ENCODE measurements at places on chromosomes 2 and 18. TPM values are rescaled to one million over a fixed set of nuclear protein-coding genes. Genes with fewer than 3 reads are reported as not detected.
A peak's percentile ranks its signal among the peaks of the same experiment; 100 is the strongest.

The PTGR3 gene
- 43.5 TPM for polyA plus RNA-seq

The CACNB4 gene
- 10.9 TPM for polyA plus RNA-seq

The CGREF1 gene
- polyA plus RNA-seq, result 5.0 TPM

The UGT1A1 gene
- polyA plus RNA-seq, result 0.29 TPM

The CD226 gene
- polyA plus RNA-seq, result 1.8 TPM

The CD8A gene
- 0.23 TPM for polyA plus RNA-seq

The TRPM8 gene
- 0.10 TPM for polyA plus RNA-seq

The CFAP65 gene
- polyA plus RNA-seq, result 0.19 TPM

The NCKAP5 gene
- 8.4 TPM for polyA plus RNA-seq

The TLX2 gene
- polyA plus RNA-seq, result not detected

DNA sequence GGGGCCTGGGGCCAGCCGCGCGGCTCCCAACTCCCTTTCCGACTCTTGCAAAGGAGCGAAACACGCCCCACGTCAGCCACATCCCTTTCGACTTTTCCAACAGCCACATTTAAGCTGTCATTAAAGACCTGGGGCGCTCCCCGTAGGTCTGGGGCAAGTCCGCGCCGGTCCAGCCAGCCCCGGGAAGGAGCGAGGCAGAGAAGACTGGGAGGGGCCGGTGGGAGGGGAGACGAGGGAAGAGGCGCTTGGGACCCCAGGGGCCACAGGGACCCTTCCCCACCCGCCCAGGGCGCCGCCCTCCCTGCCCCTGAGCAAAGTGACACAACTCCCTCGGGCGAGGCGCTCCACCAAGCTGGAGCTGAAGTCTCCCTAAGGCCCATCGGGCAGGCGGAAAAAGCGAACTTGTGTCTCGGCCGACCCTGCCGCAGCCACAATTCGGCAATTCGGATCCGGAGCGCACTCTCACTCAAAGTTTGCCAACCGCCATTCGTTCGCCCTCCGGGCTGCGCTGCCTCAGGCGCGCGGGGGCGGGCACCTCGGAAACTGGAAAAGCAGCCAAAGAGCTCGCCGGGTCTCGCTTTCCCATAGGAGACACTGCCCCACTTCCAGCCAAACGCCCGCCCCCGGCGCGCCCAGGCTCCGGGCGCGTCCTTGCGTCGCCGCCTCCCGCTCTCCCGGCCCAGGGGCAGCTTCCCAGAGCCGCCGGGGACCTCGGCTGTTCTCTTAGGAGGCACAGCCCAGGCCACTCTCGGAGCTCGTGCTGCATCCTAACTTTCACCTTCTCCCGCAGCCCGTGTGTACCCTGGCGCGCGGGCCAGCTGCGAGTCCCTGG is 1.1 kb upstream of the KCTD1 start:
- peak; percentile 44 for DNase-seq

DNA sequence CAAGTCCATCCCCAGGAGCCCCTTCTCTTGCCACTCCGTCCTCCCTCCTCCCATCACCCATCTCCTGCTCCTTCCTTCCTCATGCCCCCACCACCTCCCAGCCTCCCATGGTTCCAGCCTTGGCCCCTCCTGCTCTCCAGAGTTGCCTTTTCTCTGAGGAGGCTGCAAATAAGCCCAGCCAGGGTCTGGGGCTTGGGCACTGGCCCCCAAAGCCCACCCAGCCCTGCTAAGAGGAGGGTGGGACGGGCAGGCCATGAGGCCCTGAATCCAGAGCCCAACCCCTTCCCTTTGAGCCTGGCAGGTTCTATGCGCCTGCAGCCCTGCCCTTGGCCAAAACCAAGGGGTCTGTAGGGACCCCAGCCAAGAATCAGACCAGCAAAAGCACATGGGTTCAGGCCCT is 71.6 kb downstream of the STPG4 start:
- DNase-seq, result no peak

DNA sequence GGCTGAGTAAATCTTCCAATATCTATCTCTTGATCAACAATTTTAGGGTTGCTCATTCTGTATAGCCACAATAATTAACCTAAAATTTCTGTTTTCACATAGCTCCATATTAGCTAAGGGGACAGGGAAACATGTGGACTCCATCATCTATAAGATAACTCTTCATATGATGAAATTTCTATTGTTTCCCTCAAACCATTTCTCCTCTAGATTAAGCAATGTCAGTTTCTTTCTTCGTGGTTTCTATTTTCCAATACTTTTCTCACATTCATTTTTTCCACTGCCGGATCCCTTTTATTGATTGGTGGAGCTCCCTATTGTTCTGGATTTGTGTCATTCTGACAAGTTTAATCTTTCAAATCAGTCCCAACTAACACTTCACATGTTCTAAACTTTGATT is 1221.3 kb upstream of the ZEB2 start:
- DNase-seq, result no peak

- DNase-seq, result no peak
Measured at GRCh38 chr18:10057894-10058791, 144.3 kb downstream of the VAPA start.

GRCh38 chr2:95121093-95121406 is 558 bp downstream of the MRPS5 start:
- no peak for DNase-seq

- DNase-seq, result no peak
Measured at GRCh38 chr2:31256611-31257382, 22.8 kb downstream of the EHD3 start.

GRCh38 chr2:10490806-10491291 is 42.7 kb upstream of the ODC1 start:
- no peak for DNase-seq

DNA sequence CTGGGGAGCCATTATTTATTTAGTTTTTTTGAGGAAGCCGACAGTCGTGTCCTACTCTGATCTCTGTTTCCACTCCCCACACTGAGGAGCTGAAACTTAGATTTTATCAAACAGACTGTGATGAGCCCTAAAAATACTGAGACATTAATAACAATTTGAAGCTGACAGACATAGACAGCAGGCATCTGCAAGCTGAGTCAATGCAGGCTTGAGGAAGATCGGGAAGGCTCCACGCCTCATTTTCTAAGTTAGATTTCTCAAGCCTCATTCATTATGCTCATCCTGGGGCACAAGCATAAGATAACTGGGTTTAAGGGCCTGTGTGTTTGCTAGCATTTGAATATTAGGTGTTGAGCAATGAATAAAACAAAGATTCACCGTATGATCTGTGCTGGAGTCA is 26.3 kb downstream of the EFR3B start:
- DNase-seq, result no peak

- DNase-seq, result no peak
Measured at GRCh38 chr18:28015671-28016070, 161.3 kb downstream of the CDH2 start.

DNA sequence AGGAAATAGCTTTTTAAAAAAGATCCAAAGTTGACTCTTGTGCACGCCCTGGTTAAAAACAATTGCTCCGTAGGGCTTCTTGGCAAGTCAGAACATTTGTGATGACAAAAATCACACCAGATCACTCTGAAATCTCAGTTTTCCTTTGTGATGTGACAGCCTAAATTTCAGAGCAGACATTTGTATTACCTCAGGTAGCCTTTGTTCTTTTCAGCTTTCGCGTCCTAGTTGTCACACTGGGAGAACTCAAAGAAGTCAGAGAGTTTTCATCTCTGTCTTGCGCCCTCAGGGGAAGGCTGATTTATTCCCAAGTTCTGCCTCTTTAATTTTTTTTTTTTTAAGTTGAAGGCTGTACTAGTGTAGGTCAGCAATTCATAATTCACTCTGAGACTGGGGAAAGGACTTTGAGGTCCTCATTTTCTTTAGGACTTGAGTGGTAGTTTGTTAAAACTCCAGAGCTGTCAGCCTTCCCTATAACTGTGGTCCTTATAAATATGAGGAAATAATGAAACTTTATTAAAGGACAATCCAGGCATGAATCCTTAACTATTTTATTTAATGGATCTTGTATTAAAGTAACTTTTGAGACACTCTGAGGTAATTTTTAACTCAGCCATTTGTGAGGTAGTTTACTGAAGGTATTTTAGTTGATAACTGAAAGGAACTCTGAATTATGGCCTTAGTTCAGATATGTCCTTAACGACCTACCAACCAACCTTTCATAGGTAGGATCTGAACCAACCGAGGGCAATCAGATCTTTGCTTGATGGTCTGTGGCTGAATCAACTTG is 525.1 kb upstream of the FAM98A start:
- DNase-seq, result peak; percentile 12

GRCh38 chr2:191869178-191869577 is 22.3 kb upstream of the CAVIN2 start:
- no peak for DNase-seq

DNA sequence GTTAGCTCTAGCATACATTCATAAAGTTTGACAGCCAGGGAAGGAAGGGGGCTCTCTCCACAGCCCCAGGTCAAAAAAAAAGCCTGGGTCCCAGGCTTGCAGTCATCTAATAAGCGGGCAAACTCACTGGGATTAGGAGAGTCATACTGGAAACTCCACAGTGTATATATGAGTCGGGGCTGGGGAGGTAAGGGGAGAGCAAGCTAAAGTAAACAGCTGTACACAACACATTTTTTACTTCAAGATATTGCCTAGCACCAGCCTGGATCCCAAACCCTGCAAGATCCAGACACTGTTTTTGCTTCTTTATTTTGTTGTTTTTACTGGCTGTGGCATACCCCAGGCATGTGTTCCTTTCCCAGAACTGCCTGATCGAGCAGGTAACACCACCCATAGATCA is 291.3 kb upstream of the TANK start:
- no peak for DNase-seq

- DNase-seq, result no peak
Measured at GRCh38 chr2:99317161-99317872, 16.3 kb upstream of the LYG1 start.

DNA sequence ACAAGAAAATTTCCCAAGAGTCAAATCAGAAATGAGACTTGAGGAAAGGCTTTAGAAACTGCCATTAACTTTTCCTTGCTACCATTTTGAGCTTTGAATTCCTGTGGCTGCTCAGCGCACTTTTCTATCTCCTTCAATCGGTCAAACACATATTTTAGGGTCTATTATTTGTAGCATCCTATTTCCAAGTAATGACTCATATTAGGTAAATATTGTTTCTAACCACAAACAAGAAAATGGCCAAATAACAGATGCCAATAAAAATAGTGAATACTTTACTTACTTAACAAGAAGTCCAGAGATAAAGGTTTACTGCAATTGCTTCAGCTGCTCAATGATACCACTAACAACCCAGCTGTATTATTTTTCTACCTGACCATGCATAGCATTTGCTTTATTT is 29.7 kb upstream of the CCDC178 start:
- no peak for DNase-seq

- no peak for DNase-seq
Measured at GRCh38 chr2:1899396-1899730, 155.0 kb upstream of the PXDN start.

GRCh38 chr2:64846177-64846576 is 143.0 kb upstream of the SLC1A4 start:
- no peak for DNase-seq

- no peak for DNase-seq
Measured at GRCh38 chr2:7057865-7058400, 140.7 kb downstream of the RNF144A start.

DNA sequence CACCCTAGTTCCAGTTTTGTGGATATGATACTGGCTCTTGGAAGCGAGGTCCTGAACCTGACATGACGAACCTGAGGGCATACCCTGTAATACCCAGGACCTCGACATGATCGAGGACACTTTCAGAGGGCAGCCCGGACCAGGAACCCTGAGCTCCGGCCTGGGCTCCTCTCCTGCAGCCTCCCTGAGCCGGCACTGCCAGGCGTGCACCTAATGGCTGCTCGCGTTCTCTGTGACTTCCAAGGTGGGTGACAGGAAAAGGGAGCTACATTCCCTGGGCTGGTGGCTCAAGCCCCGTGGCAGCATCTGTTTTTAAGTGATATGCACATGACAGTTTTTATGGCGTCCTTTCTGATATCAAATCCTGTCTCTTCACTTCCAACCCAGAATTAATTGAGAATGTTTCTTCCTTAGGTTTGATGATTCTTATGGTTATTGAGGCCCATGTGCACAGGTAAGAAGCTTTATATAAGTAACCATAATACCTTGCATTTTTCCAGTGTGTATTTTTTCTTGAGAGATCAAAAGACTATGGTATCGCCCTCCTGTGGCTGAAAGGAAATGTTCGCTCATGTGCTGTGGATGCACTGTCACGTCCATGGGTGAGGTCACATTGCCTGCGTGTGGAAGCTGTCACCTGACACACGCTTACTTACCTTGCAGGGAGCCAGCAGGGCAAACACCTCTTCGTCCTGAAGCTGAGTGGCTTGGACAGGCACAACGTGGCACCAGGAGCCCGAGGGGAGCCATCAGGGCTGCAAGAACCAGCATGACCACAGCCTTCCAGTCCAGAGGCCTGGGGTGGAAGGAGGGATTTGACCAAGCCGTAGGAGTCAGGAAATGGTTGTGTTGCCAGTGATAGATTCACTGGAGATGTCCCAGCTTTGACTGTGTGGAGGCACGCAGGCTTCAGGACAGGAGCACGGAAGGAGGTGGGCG is 367.4 kb upstream of the MYT1L start:
- no peak for DNase-seq

DNA sequence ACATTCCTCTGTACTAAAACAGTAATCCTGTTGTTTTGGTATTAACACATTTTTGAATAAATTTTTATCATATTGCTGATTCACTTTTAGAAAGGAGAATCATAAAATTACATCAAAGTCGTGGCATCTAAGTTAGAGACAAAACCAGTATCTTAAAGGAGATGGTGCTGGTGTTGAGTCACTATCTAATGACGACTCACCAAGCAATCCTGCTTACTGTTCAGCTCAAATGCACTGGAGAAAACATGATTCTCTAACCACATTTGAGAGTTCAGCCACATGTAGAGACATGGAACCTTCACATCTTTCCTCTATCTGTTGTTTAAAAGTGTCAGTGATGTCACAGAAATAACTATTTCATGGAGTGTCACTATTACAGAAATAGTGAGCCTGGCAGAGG is 473.8 kb downstream of the TGIF1 start:
- DNase-seq, result no peak

GRCh38 chr18:56393870-56394269 is 244.5 kb downstream of the TXNL1 start:
- no peak for DNase-seq

- no peak for DNase-seq
Measured at GRCh38 chr2:37189452-37190153, 1.1 kb upstream of the SULT6B1 start.

DNA sequence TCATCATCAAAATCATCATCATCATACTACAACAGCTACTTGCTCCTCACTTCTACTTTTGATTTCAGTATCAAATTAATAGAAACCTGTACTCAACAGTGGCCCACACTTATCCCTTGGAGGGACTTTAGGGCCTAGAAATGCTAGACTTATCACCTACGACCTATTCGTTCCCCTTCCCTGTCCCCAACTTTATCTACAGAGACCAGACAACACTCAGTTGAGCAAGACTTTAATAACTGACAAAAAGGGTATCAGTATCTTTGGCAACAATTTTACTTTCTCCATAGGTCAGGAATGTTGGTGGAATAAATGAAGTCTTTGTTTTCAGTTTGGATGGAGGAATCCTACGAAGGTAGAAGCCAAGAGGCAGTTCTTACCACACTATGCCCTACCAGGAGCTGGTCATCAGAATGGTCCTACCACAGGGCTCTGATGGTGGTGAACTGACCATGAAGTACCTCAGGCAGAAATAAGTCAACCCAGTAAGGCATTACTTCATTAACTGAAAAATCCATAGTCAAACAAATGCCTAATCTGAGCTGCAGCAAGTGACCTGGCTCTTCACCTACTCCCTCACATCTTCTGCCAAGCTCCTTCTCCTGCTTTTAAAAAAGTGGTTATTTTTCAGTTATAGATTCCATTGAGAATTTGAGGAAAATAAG is 26.6 kb downstream of the MBD2 start:
- DNase-seq, result no peak

- DNase-seq, result no peak
Measured at GRCh38 chr2:144432921-144433320, 87.0 kb downstream of the ZEB2 start.
